ENCODE measurements at places on chromosomes 3 and 15. TPM values are rescaled to one million over a fixed set of nuclear protein-coding genes. Genes with fewer than 3 reads are reported as not detected.

Gene DUOXA2
- polyA plus RNA-seq: not detected

Gene APH1B
- 19.9 TPM for polyA plus RNA-seq

Gene CDC25A
- polyA plus RNA-seq: 12.2 TPM

Gene DNAH12
- polyA plus RNA-seq: 0.94 TPM

Gene C3orf70
- 7.1 TPM for polyA plus RNA-seq

Gene TSPAN3
- polyA plus RNA-seq: 445 TPM

Gene FOXP1
- polyA plus RNA-seq: 43.2 TPM

Gene C3orf33
- 7.4 TPM for polyA plus RNA-seq

Gene GOLGA8G
- polyA plus RNA-seq: 0.22 TPM

Gene CLDN16
- polyA plus RNA-seq: 29.3 TPM

Gene ZCWPW2
- 1.9 TPM for polyA plus RNA-seq

Gene RBMS3
- polyA plus RNA-seq: 13.1 TPM

Gene SOX2
- 0.63 TPM for polyA plus RNA-seq

Gene VEPH1
- polyA plus RNA-seq: 58.5 TPM

Gene THAP10
- 9.7 TPM for polyA plus RNA-seq

GRCh38 chr15:96747291-96747690 lies 416.8 kb downstream of the NR2F2 start:
- DNase-seq: no peak

- DNase-seq: no peak
Measured at GRCh38 chr3:38253704-38254103, 11.9 kb upstream of the SLC22A13 start.

GRCh38 chr15:45441036-45441435 lies 62.7 kb upstream of the GATM start:
- DNase-seq: no peak

DNA sequence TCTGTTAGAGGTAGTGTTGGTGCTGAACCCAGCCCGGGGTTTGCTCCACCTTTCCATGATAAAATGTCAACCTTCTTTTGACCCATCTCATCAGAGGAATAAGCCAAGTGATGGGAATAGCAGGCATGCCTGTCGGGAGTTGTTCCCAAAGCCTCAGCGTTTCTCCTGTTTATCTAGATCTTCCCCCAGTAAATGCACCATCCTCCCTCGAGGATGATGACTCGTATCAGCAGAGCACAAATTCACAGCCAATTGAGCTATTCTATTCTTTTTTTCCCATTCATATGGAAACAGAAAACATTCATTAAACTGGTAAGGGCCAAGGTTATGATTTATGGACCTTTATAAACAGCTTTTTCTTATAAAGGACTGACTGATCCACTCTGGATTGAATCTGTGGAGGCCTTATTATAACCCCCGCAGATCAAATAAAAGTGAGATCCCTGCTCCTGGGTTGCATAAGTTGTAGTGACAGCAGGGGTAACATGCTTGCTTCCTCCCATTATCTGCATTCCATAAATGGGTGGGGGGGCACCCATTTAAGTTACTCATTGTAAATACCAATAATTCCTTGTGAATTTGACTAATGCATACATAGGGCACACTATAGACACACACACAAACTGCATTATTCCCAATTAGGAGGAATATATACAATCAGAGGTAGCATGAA lies 207.3 kb downstream of the PLCL2 start:
- DNase-seq: no peak

DNA sequence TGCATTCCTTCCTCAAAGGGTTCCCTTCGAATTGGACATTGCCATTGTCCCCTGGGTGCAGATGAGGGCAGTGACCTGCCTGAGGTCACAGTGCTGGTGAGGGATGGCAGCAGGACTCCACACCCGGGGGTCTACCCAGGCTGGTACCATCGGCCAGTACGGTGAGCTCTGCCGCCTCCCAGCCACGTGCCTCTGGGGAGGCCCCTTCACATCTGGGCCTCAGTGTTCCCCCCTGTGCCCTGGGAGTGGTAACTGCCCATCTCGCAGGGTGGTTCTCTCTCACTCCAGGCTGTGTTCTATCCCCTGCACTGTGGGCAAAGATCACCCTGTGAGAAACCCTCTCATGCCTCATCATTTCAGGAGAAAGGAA lies 99.4 kb upstream of the IQSEC1 start:
- DNase-seq: no peak

- DNase-seq: no peak
Measured at GRCh38 chr3:177754508-177754921, 557.2 kb upstream of the TBL1XR1 start.

DNA sequence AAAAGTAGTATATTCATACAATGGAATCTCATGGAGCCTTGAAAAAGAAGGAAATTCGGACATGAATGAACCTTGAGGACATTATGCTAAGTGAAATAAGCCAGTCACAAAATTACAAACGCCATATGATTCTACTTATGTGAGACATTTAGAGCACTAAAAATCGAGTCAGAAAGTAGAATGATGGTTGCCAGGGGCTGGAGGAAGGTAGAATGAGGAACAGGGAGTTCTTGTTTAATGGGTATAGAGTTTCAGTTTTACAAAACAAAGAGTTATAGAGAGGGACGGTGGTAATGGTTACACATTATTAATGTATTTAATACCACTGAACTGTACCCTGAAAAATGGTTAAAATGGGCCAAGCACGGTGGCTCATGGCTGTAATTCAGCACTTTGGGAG lies 19.5 kb downstream of the UBXN7 start:
- DNase-seq: no peak

DNA sequence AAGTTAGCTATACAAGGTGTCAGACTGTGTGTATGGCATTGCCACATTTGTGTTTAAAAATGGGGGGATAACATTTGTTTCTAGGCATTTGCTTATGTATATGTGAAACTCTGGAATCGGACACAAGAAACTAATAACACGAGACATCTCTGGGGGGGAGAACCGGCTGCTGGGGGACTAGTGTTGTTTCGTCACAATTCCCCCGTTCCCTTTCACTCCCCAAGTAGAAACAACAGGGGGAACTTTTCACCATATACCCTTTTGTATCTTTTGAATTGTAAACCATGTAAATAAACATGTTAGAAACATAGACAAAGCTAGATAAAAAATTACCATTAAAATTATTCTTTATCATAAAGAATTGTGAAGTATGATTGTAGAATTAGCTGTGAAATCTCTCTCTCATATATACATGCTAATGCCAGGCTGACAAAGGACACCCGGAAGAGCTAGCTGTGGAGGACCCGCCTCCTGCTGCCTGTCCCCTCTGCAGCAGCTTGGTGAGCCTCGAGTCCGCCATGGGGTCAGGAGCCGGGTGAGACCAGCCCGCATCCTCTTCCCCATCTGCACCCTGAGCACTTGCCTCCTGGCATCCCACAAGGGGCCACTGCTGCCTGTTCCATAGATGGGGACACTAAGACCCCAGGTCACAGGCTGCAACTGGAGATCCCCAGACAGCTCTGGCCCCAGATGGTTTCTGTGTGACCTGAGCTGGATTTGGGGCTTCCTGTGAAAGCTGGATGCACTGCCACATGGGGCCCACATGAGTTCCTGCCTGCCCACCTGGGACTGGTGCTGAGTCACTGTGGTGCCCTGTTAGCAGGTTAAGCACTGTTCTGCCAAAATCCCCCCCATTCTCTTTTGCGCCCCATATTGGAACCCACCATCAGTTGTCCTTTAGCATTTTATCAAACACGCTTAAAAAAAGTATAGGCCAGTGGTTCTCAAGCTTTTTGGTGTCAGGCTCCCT lies 91.6 kb downstream of the IQSEC1 start:
- no peak for DNase-seq

DNA sequence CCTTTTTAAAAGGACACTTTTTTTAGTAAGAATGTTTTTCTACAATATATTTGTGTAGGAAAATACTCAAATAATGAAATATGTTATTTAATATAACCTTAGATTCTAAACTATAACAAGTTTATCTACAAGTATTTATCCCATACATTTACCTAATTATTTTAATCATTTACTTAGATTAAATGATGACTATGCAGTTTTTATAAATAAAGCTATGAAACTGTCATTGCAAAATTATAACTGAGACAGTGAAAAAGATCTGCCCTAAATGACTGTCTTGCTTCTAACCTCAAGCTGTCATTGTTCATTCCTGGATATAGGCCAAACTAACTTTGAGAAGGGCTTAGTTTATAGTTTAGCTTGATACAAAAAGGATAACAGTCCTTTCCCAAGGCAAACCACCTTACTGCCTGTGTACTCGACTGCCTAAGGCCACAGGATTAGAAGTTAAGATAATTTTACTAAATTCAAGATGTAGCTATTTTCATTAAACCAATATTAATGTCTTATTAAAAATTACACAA lies 84.1 kb downstream of the GLDN start:
- no peak for DNase-seq

GRCh38 chr3:127688416-127689265 lies 15.9 kb downstream of the ABTB1 start:
- no peak for DNase-seq

- no peak for DNase-seq
Measured at GRCh38 chr15:67512140-67512539, 8.8 kb upstream of the C15orf61 start.

DNA sequence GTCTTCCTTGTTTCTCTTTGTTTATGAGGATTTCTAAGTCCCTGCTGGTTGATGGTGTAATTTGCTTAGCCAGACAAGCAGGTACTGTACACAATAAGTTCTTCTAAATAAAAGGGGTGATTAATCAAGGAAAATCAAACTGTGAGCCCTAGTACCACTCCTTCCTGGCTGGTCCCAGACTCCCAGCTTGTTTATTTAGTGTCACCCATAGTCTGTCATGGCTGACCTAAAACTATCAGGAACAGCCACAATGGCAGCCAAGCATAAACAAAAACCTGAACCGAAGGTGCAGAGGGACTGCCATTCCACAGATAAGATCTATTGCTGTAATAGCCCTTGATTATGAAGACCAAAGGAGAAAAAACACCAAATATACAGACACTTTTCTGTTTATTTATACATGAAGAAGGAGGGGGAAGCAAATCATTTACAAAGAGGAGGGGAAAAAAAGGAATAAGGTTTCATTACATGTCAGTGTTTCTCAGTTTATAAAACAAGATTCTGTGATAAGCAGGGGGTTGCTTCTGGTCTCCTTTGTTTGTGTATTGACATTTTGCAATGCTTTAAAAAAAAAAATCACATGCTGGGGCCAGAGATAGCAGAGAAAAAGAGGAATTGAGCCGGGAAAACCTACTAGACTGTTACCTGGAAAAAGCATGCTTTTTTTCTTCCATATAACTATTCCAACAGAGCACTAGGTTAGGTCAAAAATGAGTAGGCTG lies 182.4 kb upstream of the DPH6 start:
- DNase-seq: peak; percentile 48

- no peak for DNase-seq
Measured at GRCh38 chr3:125043599-125044151, 12.1 kb downstream of the HEG1 start.

GRCh38 chr3:1696669-1697275 lies 401.9 kb upstream of the CNTN4 start:
- DNase-seq: no peak

- DNase-seq: no peak
Measured at GRCh38 chr3:187747506-187747905, 2.2 kb upstream of the BCL6 start.

- DNase-seq: no peak
Measured at GRCh38 chr3:187963677-187964385, 190.1 kb upstream of the LPP start.

- DNase-seq: no peak
Measured at GRCh38 chr3:122233101-122233952, 49.9 kb downstream of the CASR start.

DNA sequence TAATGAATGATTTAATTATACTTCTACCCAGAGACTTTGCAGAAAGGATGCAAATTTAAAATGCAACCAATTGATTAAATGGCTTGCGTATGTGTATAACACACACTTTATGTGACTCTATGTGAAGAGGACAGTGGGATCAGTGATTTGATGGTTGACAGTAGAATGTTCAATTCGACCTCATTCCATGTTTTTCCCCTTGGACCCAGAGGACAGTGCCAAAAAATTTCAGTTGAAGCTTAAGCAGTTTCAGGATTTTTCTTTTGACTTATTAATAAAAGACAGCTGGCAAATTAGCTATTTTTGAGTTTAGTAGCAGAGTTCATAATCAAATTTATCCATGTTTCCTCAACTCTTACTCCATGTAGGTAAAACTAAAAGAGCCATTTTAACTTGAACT lies 742.4 kb upstream of the NR2F2 start:
- DNase-seq: no peak

DNA sequence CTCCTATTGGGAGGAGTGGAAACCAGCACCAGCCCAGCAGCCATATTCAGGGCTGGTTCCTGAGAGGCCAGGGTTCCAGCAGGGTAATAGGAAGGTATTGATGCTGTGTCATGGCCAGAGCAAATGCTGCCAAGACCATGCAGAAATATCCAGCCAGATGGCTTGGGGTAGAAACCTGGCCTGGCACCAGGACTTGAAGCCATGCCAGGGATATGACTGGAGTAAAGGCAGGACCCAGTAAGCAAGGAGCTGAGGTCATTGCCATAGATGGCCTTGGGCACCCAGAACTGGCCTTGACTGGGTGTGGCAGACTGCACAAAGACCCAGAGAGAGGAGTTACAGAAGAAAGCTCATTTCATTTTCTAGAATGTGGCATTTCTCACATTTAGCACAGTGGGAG lies 257.6 kb upstream of the GOLGA6L4 start:
- no peak for DNase-seq

DNA sequence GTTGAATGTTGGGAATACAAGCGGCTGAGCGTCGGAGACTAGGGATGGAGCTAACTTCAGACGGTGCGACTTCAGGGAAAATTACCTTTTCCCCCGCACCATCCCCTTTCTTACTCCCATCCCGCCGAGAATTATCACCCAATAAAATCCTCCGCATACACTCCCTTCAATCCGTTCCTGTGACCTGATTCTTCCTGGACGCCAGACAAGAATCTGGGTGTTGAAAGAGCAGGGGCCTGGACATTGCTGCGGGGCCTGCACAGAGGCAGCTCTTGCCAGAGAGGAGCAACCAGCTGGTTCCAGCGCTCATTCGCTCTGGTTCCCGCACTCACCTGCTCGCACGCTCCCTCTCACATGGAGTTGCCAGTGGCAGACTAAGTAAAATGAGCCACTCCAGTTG lies 241.9 kb downstream of the ALCAM start:
- DNase-seq: no peak

- no peak for DNase-seq
Measured at GRCh38 chr15:36887214-36887961, 213.0 kb downstream of the MEIS2 start.

DNA sequence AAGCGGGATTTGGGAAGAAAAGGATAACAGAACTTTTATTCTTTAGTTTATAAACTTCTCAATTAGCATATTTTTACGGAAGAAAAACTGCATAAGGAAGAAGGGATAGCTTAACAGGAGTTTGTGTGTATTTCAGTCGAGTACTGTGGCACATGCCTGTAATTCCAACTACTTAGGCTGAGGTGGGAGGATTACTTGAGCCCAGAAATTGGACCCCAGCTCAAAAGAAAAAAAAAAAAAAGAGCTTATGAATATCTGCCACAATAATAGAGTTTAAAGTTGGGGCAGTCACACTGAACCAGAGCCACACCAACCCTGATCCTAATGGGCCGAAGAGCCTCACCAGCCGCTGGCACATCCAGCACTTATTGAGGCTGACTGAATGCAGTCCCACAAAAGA lies 31.1 kb downstream of the CHAC1 start:
- no peak for DNase-seq

Data from renal pelvis (tissue), 12 donors.